Amniotic epithelial cell (primary cell): ENCODE measurements at places on chromosomes 2 and 18.
A peak's percentile ranks its signal among the peaks of the same experiment; 100 is the strongest.

- no peak for DNase-seq
These were observed 40.5 kb downstream of the ARHGEF4 start for GRCh38 chr2:130877258-130877657.

DNA sequence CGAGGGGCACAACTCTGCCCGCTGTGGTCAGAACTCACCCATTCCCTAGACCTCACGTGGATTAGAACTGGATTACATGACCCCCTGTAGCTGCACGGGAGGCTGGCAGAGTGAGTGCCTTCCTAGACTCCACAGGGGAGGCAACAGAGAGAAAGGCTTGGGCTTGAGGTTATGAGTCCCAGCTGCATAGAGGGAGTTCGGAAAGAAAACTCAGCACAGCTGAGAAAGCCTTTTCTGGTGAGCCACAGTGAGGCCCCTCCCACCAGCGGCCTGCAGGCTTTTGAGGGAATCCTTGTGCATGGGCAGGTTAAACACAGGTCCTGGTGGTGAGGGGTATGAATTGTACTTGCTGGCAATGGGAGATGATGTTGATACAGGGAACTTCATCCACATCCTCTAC, 217.3 kb downstream of the FHOD3 start:
- DNase-seq, result peak; percentile 35

- no peak for DNase-seq
These were observed 77.0 kb upstream of the CERS6 start for GRCh38 chr2:168378960-168379669.

GRCh38 chr2:181977661-181978350, 7.8 kb upstream of the PPP1R1C start:
- DNase-seq, result peak; percentile 41

DNA sequence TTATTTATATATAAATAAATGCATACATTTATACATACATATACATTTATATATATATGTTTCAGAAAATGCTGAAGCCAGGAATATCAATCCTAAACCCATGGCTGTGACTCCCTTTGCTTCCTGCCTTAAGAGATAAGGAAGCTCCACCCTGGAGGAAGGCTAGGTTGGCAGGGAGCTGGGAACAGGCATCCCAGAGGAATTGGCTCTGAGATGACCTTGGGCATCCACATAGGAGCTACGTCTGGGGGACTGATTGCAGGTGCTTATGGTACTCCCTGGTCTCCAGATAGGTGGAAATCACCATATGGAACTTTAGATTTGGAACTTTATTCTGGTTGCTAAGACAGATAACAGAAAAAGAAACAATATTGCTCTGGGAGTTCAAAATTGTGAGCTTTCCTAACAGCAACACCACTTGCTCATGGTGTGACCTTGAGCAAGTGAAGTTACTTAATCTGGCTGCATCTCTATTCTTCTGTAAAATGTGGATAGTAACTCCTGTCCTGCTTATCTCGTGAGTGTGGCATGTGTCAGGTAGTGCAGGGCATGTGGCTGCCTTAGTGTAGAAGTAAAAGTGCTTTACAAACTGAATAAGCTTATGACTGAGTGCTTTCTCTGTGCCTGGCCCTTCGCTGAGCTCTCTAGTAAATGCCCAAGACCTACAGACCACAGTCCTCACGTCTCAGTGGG, 341.0 kb downstream of the MEIS1 start:
- peak; percentile 20 for DNase-seq

DNA sequence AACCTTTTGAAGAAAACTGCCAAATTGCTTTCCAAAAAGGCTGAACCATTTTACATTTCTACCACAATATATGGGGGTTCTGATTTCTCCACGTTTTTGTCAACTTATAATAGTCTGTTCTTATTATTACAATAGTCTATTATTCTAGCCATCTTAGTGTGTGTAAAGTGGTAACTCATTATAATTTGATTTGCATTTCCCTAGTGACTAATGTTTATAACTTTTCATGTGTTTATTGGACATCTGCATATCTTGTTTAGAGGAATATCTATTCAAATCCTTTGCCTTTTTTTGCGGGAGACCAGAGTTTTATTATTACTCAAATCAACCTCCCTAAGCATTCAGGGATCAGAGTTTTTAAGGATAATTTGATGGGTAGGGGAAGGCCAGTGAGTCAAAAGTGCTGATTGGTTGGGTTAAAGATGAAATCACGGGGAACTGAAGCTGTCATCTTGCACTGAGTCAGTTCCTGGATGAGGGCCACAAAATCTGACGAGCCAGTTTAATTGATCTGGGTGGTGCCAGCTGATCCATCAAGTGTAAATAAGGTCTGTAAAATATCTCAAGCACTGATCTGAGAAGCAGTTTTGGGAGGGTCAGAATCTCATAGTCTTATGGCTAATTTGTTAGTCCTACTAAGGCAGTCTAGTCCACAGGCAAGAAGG, 303.4 kb upstream of the NCKAP5 start:
- no peak for DNase-seq

DNA sequence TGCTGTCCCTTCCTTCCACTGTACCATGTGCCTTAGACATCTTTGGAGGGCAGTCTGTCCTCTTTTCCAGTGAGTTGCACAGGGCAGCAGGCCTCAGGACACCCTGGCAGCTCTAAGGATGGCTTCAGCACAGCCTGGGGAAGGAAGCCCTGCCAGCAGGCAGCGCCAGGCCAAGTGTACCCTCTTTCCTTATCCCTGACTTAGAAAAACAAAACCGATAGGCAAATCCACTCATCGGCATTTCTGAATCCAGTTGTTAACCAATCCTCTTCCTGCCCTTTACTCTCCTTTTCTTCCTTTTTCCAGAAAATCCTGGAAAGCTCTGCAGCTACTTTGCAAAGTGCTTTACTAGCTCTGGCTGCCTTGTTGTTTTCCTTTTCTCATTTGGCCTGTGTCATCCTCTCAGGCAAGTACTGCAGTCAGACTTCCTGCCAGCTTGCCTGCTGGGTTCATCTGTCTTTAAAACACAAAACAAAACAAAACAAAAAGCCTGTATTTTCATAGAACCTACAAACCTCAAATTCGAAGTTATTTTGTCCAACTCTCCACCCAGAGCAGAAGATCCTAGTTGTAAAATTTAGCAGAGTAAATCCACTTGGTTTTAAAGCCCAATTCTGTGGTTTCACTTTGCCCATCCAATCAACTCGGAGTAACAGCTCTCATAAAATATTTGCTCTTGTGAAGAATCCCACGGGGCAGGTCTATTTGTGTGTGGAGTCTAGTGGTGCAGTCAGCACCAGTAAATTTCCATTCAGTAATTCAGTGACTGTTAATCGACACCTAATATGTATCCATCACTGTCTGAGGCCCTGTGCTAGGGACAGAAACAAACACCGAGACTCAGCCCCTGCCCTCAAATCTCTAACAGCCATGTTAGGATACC, 45.2 kb downstream of the PCBP1 start:
- DNase-seq, result peak; percentile 57

DNA sequence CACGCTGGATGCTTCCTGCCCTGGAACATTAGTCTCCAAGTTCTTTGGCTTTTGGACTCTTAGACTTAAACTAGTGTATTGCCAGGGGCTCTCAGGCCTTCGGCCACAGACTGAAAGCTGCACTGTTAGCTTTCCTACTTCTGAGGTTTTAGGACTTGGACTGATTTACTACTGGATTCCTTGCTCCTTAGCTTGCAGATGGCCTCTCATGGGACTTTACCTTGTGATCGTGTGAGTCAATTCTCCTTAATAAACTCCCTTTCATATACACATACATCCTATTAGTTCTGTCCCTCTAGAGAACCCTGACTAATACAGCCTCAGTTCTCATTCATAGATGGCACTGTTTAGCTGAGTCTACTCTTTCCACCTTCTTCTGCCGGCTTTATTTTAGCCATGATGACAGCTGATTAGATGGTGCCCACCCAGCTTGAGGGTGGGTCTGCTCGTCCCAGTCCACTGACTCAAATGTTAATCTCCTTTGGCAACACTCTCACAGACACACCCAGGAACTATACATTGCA, 389.1 kb downstream of the NYAP2 start:
- no peak for DNase-seq

DNA sequence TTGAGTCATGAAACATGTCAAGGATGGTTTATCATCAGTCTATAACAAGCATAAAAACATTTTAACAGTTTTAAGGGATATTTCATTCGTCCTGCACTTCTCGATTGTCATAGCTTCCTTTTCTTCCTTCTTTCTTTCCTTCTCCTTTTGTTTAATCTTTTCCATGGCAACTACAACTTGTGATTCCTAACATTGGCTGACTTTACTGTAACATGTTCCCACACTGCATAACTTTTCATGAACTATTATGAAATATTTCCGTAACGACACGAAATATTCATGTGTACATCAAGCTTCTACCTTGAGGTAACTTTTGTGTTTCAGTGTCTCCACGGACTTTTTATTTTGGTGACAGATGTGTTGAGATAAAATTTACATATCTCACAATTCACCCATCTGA, 134.4 kb downstream of the ACTR3 start:
- no peak for DNase-seq

DNA sequence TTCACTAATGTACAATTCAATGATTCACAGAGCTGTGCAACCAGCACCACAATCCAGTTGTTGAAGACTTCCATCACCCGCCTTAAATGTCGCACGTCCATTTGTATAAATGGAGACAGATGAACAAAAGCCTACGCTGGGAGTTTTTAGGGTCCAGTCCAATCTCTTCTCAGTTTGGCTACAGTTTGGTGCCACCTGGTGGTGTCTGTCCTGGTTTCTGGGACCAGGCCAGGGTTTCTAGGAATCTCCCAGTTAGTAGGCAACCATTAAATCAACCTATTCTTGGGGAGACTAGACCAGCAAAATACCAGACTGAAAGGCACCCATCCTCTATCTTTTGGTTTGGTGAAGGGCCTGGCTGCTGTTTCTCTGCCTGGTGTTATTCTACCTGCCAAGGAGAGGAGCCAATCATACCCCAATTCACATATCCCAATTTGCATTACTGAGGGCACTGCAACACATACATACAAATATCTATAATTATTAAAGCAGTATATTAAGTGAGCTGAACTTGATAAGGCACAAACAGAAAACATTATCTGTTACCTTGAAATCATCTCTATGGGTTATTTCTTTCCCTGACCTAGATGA, 3.2 kb upstream of the DDX1 start:
- peak; percentile 54 for DNase-seq

DNA sequence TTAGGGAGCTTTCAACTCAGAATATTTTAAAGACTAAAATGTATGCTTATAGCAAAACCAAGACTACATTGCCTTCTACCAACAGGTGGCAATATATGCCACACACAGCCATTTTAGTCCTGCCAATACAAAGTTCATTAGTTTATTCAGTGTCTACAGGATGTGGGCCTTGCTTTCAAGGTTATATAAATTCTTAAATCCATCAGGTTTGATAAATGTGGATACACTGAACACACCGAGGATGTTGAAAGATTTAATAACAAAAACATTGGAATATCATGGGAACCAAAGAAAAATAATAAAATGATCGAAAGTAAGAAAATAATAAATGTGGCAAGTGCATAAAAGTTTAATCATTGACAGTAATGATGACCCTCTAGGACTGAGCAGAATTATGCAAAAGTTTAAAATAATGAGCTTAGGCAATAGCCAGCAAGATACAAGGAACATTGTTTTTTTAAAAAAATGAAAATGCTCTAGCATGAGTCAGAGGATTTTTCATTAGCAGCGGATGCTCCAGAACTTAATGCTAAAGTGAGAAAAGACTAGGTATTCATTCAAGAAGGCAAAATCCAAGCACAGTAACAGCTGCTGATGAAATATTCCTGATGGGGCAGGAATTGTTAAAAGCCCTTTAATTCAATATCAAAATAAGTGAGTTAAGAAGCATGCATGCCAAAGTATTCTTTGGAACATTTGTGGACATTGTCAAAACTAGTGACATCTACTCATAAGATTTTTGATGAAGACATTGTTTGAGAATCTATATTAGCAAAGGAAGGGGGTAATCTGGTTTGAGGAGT, 14.2 kb downstream of the SCN9A start:
- DNase-seq, result peak; percentile 52

DNA sequence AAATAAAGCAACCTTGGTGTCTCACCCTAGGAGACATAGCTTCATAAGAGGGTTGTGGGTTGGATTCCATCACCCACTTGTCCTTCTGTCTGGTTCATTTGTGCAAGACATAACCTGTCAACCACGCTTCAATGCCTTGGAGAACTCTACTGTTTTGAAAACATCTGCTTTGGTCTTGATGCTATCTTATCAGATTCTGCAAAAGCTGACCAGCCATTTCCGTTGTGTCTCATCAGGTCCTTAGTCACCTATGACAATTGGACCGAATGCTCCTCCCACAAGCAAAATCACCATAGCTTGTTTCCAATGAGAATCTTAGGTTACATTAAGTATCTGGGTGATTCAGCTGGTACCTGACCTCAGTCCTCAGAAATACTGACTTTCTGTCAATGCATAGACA, 35.4 kb downstream of the STAT4 start:
- peak; percentile 11 for DNase-seq

DNA sequence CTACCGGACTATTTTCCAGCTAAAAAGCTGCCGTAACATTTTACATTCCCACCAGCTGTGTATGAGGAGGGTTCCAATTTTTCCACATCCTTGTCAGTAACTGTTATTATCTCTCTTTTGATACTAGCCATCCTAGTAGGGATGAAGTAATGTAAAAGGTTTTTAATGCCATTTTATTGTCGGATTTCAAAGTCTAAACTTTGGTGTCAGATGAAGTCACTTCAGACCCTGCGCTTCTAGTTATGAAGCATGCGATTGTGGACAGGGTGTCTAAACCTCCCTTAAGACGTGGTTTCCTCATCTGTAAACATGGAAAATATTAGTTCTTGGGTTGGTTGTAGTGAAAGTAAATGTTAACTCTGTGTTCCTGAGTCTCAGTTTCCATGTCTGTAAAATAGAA, 4.7 kb downstream of the DGKD start:
- DNase-seq, result no peak

- DNase-seq, result no peak
These were observed 25.9 kb downstream of the MBD5 start for GRCh38 chr2:148046802-148047201.

GRCh38 chr18:79218605-79219190, 149.5 kb downstream of the ATP9B start:
- no peak for DNase-seq

- no peak for DNase-seq
These were observed 18.1 kb downstream of the PPP1R7 start for GRCh38 chr2:241168366-241168765.

DNA sequence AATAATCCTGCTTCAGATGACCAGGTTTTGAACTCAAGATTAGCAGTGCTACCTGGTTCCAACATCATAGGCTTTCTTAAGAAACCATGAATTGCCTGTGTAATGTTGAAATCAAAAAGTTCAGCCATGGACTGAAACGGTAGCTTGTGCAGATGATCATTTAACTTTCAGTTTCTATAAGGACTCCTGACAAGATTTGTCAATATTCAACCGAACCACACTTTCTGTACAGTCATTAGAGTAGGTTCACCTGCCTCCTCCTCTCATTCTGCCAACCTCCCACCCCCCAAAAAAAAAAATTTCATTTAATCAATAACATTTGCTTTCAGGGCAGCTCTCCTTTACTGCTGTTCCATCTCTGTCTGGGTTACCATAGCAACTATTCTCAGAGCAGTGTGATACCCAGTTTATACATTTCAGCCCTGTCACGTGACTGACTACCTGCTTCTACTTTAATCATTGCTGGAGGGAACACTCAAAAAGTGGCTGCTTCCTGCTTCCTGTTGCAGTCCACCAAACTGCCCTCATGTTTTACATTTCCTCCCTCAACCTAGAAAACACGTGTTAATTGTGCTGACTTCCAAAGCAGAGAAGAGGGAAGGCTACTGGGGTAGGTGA, 275.5 kb downstream of the SS18 start:
- DNase-seq, result no peak

GRCh38 chr2:112342067-112342550, 66.7 kb downstream of the ZC3H6 start:
- DNase-seq, result no peak

- DNase-seq, result peak; percentile 11
These were observed 287.5 kb upstream of the VRK2 start for GRCh38 chr2:57759131-57759530.
